ENCODE measurements at places on chromosomes 16 and 17.

GRCh38 chr16:30925632-30925987 lies 2.2 kb downstream of the FBXL19 start:
- DNase-seq: no peak

- DNase-seq: no peak
Observed at GRCh38 chr16:27251541-27252205, 16.9 kb downstream of the NSMCE1 start.

DNA sequence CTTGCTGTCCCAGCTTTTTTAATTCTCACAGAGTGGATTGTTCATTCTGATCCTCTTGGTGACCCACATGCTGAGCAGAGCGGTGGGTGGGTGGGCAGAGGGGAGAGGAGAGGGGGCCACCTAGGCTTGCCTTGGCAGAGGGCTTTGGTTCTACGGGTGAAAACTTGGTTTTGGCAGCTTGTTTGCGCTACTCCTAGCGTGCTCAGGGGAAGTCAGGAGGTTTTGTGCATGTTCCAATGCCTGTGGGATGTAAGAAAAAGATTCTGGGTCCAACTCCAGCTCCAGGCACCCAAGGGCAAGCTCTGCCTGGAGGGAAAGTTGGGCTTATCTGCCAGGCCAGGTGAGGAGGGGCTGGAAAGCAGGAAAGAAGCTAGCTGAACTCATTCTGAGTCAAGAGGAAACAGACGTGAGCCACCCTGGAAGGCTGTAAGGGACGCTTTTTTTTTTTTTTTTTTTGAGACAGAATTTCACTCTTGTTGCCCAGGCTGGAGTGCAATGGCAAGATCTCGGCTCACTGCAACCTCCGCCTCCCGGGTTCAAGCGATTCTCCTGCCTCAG lies 169.1 kb downstream of the WSCD1 start:
- DNase-seq: no peak

DNA sequence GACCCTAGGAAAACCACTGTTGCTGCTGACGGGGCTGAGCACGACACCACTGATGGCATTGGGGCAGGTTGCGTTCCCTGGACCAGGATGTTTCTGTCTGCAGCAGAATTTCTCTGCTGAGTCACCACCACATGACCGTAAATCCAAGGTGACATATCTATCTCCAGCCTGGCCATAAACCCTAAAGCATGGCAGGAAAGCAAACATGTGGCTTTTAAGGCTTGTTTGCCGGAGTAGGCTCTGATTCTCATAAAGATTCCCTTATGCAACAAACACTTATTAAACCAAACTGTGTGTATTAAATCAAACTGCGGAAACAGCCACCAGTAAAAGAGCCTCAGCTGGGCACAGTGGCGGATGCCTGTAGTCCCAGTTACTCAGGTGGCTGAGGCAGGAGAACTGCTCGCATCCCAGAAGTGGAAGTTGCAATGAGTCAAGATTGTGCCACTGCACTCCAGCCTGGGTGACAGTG lies 17.3 kb downstream of the MPHOSPH6 start:
- DNase-seq: no peak

DNA sequence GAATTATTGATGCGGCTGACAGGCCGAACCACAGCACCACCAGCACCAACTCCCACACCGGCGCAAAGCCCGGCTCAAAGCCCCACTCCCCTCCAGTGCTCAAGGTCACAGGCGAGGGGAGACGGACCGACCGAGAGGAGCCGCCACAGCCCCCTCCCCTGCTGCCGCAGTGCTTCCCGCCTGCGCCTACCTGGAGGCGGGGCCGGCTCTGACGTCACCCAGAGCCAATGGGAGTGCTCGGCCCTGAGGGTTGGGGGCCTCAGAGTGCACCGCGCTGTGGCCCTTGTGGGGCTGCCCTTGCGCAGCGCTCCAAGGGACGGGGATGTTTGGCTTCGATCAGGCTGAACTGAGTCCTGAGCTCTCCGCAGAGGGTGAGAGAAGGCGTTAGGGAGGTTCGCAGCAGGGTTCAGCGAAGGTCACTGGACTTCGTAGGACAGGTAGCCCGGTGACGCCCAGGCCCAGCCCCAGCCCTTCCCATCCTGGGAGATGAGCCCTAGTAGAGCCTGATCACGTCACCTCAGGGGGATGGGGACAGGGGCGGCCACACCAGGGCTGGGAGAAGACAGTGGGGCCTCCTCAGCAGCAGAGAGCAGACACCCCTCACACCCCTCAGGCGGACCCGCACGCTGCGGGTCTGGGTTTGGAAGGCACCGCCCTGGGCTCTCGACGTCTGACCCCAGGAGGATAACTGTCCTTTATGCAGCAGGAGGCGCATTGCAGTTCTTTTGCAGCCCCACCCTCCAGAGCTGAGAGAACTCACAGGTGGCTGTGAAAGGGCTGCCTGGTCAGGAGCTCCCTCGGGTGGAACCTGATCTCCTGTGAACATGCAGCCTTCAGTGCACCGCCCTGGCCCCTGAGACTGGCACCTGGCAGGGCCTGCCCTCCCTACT lies 1.5 kb downstream of the NDRG4 start:
- DNase-seq: peak; percentile 19

DNA sequence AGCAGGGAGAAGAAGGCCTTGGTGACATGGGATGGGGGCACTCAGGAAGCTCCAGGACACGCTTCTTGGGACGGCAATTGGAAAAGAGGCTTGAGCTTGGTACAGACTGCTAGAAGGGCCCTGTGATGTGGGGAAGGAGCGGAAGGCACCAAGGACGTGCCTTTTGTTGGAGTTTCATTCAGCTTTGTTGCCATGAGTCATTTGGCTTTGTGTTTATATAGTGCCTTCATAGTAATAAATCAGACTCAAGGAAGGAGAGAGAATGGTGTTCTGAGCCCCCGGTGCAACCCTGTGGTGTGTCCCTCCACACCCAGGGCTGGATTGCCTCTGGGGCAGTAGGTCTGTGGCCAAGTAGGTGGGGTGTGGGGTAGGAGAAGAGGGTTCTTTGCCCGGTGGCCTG lies 7.4 kb upstream of the TBX4 start:
- DNase-seq: no peak

GRCh38 chr16:68645494-68646388 lies 631 bp downstream of the CDH3 start:
- no peak for DNase-seq

DNA sequence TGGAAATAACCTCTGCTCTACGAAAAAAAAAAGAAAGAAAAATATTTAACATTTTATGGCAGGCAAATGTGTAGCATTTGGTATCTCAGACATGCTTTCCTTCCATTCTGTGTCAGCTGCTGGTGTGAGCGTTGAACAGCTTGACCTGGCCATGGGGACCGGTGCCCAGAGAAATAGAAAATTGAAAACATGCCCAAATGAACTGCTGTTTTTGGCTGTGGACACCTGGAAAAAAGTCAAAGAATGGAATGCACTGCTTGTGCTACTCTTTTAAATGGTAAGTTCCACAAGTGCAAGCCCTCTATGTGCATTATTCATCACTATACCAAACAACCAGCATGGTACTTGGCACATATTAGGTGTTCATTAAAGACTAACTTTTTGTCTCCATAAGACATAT lies 127.2 kb downstream of the CDH8 start:
- no peak for DNase-seq

DNA sequence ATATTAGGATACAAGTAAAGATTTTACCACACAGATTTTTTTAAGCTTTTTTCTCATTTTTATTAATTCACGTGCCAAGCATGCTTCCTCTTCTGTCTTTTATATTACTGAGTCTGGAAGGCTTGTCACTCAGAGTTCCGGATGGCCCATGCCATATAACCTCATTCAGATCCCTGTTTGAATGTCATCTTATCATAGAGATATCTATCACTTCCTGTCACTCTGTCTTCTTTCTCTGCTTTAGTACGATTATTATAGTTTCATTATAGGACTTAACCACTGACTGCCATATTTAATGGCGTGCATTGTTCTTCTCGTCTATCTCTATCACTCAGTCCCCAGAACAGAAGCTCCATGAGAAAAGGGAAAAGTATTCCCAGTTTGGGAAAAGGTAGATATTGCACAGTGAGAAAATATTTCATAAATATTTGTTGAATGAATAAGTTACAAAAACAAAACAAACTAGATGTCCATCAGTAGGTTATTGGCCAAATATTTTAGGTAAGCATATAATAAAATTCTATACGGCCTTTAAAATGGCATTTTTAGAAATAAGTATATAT lies 296.9 kb upstream of the GOT2 start:
- no peak for DNase-seq

DNA sequence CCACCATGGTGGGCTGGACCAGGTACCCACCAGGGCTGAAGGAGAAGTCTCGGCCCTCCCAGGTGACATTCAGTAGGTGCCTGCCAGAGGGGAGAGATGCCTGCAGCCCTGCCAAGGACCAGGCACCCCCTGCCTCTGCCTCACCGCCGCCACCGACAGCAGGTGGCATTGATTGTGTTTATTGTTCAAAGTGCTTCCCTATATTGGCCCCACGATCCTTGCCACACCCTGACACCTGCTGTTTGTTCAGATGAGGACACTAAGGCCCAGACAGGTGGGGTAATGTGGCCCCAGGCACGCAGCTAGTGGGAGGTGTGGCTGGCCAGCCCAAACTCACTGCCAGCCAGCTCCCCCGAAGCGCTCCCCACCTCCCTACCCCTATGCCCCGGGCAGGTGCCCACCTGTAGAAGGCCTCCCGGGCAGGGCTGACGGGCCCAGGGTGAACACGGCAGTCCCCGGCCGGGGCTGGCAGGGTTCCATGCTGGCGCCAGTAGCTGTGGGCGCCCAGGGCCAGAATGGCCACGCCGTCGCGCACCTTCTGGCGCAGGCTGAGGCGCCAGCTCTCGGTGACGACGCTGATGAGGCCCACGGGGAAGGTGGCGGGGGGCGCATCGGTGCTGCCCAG lies 8.0 kb downstream of the GRIN2C start:
- DNase-seq: no peak

- DNase-seq: peak; percentile 91
Observed at GRCh38 chr17:39461113-39461925, at the start of gene CDK12. TSS of gene CDK12 (plus strand) at chr17:39461486. CDS start at chr17:39462072, 586 bp downstream.

GRCh38 chr16:84559311-84559932 lies 55.0 kb upstream of the MEAK7 start:
- DNase-seq: no peak

- no peak for DNase-seq
Observed at GRCh38 chr17:75010683-75011400, 1.6 kb upstream of the MRPL58 start.

GRCh38 chr17:12789075-12789480 lies 220 bp upstream of the ARHGAP44 start:
- peak; percentile 34 for DNase-seq

DNA sequence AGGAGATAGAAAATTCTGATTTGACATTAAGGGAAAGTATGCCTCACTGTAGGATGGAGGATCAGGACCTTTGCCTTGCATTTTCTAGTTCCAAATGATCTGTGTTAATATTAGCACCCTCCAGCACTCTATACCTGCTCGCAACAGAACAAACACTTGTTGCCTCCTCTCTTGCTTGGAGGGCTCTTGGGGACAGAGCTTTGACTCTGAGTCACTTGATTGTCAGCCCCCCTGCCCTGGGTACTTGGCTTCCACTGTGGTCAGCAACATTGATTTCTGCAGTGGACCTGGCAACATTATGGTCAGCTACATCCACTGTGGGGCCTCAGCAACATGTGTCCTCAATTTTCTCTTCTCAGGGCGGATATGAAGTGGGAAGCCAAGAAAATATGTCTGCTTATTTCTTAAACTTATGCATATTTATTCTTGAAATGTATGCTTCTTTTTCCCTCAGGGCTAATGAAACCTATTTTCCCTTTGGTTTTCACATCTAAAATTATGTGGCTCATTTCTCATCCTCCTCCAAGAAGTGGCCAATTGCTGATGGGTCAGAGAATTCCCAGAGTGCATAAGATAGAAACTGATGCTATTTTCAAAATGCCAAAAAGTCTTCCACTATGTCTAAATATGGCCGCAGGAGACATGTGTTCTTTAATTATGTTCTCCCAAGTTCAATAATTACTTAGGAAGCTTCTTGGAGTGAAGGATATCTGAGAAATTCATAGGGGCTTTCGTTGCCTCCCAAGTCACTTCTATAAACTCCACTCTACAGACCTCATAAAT lies 94.6 kb upstream of the SMIM36 start:
- DNase-seq: no peak

GRCh38 chr16:84484579-84485254 lies 19.7 kb downstream of the MEAK7 start:
- DNase-seq: no peak

- no peak for DNase-seq
Observed at GRCh38 chr17:36525888-36526287, 8.8 kb downstream of the MYO19 start.

GRCh38 chr17:9434642-9435057 lies 141.0 kb downstream of the STX8 start:
- DNase-seq: no peak

DNA sequence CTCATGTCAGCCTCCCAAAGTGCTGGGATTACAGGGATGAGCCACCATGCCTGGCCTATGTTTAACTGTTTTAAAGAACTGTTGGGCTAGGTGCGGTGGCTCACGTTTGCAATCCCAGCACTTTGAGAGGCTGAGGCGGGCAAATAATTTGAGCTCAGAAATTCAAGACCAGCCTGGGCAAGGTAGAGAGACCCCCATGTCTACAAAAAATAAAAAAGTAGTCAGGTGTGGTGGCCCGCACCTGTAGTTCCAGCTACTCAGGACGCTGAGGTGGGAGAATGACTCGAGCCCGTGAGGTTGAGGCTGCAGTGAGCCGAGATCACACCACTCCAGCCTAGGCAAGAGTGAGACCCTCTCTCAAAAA lies 1.9 kb upstream of the ITGAL start:
- DNase-seq: no peak

- DNase-seq: no peak
Observed at GRCh38 chr16:64791756-64792155, 330.1 kb downstream of the CDH11 start.

- no peak for DNase-seq
Observed at GRCh38 chr16:13425836-13426235, 494.1 kb upstream of the ERCC4 start.

- DNase-seq: no peak
Observed at GRCh38 chr17:73466704-73467433, 155.1 kb upstream of the CDC42EP4 start.

All from stimulated activated CD4-positive, alpha-beta T cell treated with anti-CD3 and anti-CD28 coated beads, TNF-alpha, amount 100 ng/mL, for 24 hours (primary cell).